ENCODE measurements at places on chromosomes 6 and 20.

DNA sequence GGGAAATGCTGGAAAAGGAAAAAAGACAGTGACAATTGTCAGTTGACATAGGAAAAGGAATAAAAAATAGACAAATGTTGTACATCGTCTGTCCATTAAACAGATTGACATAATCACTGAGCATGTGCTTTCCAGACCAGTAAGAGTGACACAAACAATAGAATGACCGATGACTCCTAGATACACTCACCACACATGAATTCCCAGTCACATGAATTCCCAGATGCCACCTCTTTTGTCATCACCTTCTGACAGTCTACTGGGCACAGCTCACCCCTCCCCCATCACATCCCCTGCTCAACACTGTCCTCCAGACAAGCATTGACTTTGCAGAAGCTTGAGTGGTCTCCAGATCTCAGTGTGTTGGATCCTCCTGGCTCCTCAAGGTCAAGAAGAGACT, 25.9 kb downstream of the POM121L2 start:
- no peak for DNase-seq

DNA sequence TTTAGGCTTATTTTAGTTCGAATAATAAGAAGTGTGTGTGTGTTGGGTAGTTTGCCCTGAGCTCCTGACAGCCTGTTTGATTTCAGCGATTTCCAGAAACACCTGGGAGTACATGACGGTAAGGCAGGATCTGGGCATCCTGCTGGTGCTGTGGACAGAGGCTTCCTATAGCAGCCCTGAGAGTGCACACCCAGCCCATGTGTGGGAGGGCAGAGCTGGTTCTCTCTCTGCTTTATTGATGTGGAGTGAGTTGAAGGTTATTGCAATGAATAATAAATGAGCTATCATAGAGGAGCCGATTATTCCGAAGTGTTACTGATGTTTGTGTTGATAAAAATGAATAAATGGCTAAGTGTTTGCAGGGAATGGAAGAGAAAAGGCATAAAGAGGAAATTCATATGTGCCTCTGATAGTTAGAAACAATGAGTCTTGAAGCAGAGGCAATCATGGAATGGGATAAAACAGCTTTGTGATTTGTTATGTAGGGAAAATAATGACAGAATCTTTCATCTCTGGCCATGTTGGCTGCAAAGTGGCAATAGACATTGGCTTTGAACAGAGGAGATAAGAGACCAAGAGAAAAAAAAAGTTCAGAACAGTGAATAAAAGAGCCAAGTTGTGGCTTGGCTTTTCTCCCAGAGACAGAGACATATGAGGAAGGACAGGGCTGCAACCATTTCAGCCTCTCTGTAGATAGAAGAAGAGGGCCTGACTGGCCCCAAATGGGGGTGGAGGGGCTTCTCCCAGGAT, 166.2 kb upstream of the CHD6 start:
- DNase-seq: no peak

GRCh38 chr20:20780127-20780824, 67.8 kb upstream of the RALGAPA2 start:
- no peak for DNase-seq

DNA sequence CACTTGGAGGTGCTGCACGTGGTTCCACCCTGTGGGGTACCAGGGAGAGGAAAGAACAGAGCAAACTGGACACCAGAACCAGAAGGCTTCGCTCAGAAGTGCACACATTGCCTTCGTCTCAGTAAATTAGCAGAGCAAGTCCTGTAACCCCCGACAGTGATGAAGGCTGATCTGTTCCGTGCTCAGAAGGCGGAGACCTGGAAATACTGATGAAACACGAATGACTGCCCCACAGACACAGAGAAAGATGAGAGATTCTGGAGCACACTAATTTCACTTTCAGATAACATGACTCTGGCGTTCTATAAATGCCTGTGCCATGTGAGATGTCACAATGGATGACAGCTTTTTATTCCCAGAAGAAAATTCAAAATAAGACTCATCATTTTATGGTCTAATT, 44.2 kb upstream of the CCR6 start:
- no peak for DNase-seq

DNA sequence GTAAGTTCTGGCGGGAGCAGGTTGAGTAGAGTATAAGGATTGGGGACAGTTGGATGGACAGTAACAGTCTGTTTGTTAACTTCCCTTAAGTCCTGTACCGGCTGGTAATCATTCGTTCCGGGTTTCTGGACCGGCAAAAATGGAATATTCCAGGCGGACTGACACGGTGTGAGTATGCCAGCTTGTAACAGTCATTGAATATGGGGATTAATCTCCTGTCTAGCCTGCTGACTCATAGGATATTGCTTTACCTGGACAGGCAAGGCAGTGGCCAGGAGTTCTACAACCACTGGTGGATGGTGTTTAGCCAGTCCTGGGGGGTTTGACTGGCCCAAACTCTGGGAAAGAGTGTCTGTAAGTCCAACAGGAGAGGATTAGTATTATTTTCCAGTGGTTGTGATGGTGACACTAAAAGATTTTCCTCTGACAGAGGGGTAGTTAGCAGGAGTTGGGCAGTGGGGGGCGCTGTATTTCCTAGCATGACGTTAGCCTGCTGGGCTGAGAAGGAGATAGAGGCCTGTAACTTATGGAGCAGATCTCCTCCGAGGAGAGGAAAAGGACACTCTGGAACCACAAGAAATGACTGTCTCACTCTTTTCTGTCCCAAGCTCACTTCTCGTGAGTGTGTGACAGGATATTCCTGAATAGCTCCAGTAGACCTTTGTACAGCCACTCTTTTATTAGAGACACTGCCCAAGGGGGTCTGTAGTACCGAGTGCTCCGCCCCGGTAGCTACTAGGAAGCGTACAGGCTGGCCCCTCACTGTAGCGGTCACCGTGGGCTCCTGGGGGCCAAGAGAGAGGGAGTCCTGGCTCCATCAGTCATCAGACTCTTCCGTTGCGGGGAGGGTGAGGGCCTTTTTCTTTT, 152.2 kb downstream of the TRIM27 start:
- DNase-seq: no peak

- no peak for DNase-seq
These were observed 78.1 kb upstream of the HEY2 start for GRCh38 chr6:125671323-125671722.

DNA sequence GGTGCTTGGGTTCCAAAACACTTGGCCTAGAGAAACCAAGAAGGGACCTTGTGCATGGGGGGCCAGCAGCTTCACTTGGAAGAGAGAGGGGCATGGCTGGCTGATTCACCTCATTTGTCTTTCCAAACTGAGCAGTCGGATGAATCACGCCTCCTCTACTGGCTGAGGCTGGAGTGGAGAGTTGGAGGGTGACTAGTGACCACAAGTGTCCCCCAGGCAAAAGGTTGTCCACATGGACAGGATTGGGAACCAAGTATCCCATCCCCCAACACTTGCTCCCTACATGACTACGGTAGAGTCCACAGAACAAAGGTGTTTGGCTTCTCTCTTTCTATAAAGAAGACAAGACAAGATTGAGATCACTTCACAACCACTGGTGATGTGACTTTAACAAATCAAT, 875.6 kb downstream of the QKI start:
- no peak for DNase-seq

- no peak for DNase-seq
These were observed 133.4 kb upstream of the DTNBP1 start for GRCh38 chr6:15796130-15796771.

- DNase-seq: no peak
These were observed 167.6 kb downstream of the TFAP2B start for GRCh38 chr6:50986319-50986718.

DNA sequence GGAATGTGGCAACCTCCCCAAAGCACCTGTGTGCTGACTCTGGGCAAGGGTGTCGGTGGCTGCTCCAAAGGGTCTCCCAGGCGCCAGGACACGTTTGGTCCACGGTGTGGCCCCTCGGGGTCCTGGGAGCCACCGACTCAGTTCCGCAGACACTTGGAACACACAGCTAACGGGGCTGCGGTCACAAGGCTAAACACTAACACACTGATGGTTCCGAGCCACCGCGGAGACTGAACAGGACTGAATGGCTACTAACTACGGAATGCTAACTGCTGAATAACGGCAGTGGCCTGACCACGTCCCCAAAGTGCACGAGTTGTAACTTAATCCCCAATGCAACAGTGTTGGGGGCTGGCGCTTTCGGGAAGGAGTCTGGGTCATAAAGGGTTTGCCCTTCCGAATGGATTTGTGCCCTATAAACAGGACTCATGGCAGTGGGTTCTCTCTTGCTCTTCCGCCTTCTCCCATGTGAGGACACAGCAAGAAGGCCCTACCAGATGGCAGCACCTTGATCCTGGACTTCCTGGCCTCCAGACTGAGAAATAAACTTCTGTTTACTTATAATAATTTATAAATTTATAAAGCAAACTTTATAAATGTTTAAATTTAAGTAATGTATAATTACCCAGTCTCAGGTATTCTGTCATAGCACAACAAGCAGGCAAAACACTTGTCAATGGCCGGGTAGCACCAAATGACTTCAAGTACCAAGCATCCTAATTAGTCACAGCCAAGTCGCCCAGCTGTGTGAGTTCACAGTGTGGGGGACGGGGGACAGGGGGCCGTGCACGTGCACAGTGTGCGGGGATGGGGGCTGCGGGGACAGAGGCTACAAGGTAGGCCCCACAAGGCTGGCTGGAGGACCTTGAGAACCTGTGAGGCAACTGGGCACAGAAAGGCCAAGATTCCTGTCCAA, 2.3 kb upstream of the EEF1A2 start:
- no peak for DNase-seq

DNA sequence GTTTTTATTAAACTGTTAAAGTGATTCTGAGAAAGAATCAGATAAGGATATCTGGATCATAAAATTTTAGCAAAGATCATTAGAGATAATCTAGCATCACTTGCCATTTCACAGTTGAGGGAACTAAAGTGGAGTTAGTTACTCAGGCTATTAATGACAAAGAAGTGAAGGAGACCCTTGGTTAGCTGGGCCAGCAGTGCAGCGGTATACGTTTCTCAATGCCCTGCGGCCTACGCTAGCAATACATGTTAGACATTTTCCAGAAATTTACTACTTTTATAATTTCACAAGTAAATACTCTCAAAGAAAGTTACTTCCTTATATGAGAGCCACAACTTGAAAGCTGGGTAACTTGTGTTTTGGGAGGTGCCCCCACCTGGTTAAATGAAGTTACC, 28.5 kb downstream of the NEDD9 start:
- no peak for DNase-seq

DNA sequence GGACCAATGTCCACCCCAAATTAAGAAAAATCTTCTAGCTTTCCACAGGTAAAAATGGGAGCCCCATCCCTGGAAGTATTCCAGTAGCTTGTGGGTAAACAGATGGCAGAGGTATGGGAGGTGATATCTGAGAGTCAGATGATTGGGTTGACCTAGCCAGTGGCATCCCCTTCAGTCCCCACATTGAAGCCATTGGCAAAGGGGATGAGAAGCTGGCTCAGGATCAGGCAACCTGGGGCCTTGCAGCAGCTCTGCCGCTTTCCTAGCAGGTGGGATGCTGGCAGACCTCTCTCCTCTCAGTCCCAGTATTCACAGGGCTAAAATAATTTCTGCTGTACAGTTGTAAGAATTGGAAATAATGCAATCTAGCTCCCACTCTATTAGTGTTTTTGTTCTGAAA, 108.9 kb upstream of the KCNG1 start:
- DNase-seq: no peak

GRCh38 chr6:163369141-163369540, 45.4 kb upstream of the QKI start:
- no peak for DNase-seq

GRCh38 chr6:111952274-111952673, 79.0 kb upstream of the FYN start:
- DNase-seq: no peak

DNA sequence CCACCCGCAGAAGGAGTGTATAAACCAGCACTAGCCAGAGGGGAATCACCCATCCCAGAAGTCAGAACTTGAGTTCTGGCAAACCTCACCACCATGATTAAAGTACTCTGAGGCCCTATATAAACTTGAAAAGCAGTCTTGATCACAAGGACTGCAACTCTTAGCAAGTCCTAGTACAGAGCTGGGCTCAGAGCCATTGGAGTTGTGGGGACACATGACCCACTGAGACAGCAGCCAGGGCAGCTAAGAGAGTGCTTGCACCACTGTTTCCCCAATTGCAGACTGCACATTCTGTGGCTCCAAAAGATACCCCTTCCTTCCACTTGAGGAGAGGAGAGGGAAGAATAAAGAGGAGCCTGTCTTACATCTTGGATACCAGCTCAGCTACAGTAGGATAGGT, 4.7 kb upstream of the MCM9 start:
- no peak for DNase-seq

GRCh38 chr6:56799989-56800388, 154.9 kb upstream of the BEND6 start:
- no peak for DNase-seq

- DNase-seq: no peak
These were observed 354.3 kb downstream of the COL12A1 start for GRCh38 chr6:74851596-74851995.

- DNase-seq: no peak
These were observed at the start of gene HTR1B for GRCh38 chr6:77463308-77463860. HTR1B (minus strand) TSS chr6:77463491; CDS start chr6:77463403, 88 bp downstream.

DNA sequence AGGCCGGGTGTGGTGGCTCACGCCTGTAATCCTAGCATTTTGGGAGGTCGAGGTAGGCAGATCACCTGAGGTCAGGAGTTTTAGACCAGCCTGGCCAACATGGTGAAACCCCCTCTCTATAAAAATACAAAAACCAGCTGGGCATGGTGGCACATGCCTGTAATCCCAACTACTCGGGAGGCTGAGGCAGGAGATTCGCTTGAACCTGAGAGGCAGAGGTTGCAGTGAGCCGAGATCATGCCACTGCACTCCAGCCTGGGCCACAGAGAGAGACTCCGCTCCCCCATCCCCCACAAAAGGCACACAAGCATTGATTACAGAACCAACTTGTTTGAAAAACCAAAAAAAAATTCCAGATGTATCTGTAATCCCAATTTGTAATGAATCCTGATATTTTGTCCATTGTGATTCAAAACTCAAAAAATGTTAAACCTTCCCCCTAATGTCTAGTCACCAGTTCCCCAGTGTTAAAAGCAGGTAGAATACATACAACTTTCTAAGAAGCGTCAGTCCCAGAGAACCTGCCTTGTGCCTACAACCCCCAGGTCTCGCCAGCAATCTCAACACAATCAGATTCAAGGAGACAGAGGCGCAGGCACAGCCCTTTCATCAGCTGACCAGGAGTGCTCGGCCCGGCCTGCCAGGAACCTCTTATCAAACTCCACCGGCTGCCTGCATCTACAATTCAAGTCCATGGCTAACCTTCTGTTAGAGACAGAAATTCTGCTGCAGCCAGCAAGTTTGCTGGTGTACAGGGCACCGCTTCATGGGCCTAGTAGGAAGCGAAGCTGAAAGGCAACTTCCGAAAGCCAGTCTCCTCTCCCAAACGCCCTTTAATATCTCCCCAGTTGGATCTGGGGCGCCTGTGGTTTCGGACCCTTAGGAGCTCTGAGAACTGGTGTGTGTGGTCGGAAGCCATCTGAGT, 2.1 kb downstream of the EZR start:
- peak; percentile 42 for DNase-seq
